ENCODE measurements at places on chromosomes 1 and 21.

DNA sequence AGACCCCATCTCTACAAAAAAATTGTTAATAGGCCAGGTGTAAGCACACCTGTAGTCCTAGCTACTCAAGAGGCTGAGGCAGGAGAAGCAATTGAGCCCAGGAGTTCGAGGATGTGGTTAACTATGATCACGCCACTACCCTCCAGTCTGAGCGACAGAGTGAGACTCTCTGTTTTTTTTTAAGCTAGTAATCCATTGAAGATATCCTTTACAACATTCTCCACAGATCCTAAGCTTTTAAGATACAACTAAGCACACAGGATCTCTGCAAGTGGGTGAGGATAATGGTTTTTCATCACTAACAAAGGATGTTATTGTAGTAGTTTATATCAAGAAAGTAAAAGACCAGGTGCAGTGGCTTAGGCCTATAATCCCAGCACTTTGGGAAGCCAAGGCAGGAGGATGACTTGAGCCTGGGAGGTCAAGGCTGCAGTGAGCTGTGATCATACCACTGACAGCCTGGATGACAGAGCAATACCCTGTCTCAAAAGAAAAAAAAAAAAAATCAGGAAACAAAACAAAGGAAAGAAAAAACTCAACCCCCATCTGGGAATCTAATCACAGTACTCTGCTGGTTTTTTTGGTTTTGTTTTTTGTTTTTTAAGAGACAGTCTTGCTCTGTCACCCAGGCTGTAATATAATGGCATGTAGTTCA is 166.1 kb downstream of the RERE start:
- no peak for DNase-seq

- no peak for DNase-seq
Observed at GRCh38 chr1:96466842-96467241, 254.7 kb upstream of the PTBP2 start.

GRCh38 chr1:207241164-207241934 is 80.1 kb upstream of the CD55 start:
- no peak for DNase-seq

- DNase-seq: no peak
Observed at GRCh38 chr1:78678324-78678723, 28.7 kb downstream of the IFI44 start.

GRCh38 chr1:69403756-69404320 is 163.9 kb upstream of the LRRC7 start:
- no peak for DNase-seq
